Activated naive CD8-positive, alpha-beta T cell treated with anti-CD3 and anti-CD28 coated beads, Interleukin-2, amount 10 ng/mL, durations not matched to agents 7 days and 5 days (primary cell): ENCODE measurements at places on chromosomes 13 and 19.

- H3K36me3 ChIP-seq = no peaks in the 10 kb centered on the region
- no peak for DNase-seq
- no peak overlapping the region for H3K4me3 ChIP-seq
Measured at GRCh38 chr19:50458396-50459066, 17.8 kb upstream of the EMC10 start.

GRCh38 chr13:73272831-73273230 lies 214.0 kb downstream of the KLF5 start:
- H3K4me3 ChIP-seq = no peak overlapping the region
- peaks cover 25% of the 10 kb centered on the region for H3K4me1 ChIP-seq
- peaks cover 34% of the 10 kb centered on the region for H3K36me3 ChIP-seq
- no peak overlapping the region for H3K27ac ChIP-seq
- H3K27me3 ChIP-seq = no peaks in the 10 kb centered on the region
- DNase-seq = no peak

DNA sequence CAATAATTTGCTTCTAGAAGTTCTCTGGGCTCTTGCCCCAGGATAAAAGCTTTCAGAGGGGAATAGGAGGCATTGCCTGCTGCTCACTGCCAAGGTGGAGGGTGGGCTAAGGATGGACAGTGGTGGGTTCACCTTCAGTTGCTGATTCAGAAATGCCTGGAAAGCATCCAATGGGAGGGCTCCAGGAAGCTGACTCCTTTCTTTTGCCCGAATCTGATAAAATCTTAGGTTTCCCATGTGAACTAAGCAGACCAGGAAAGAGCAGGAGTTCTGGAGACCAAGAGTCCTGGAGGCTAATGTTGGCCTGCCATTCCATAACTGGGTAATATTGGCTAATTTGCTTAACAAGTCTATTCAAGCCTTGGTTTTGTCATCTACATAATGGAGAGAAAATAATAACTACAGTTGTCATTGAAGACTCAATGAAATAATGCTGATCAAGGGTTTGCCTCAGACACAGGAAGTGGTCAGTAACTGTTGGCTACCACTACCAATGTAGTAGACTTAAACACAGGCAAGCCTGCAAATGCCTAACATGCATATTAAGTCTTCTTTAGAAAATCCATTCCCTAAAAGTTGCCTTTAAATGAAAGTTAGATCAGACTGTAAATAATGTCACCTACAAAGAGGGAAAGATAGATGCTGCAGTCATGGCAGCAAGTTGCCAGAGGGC lies 528.4 kb upstream of the NBEA start:
- no peaks in the 10 kb centered on the region for H3K4me1 ChIP-seq
- no peak for DNase-seq
- no peak overlapping the region for H3K27ac ChIP-seq
- no peaks in the 10 kb centered on the region for H3K36me3 ChIP-seq
- no peak overlapping the region for H3K4me3 ChIP-seq

- no peak for DNase-seq
- no peaks in the 10 kb centered on the region for H3K36me3 ChIP-seq
- no peaks in the 10 kb centered on the region for H3K27me3 ChIP-seq
- H3K4me3 ChIP-seq = no peak overlapping the region
- H3K27ac ChIP-seq = no peak overlapping the region
Measured at GRCh38 chr19:29785955-29786589, 25.7 kb upstream of the CCNE1 start.

DNA sequence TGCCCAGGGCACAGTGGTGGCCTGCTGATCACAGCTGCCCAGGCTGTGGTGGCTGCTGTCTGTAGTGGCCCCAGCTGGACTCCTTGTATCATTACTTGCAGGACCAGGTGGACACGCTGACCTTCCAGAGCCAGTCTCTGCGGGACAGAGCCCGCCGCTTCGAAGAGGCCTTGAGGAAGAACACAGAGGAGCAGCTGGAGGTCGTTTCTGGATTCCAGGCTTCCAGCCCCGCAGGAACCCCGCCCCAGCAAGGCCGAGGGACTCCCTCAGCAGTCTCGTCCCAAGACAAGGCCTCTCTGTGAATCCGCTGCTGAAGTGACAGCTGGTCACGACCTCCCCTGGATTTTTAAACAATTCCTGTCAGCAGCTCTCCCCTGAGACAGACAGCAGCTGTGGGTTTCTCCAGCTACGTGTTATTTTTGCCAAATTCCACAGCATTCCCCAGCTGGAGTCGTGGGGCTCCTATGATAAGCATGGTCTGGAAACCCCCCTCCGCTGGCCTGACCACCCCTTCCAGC lies 98.3 kb downstream of the SLC7A1 start:
- H3K27me3 ChIP-seq = peaks cover 22% of the 10 kb centered on the region
- H3K4me3 ChIP-seq = no peak overlapping the region
- no peaks in the 10 kb centered on the region for H3K36me3 ChIP-seq
